Ascending aorta (tissue), 2 donors: ENCODE measurements at places on chromosomes 16 and 17. TPM values are rescaled to one million over a fixed set of nuclear protein-coding genes. Genes with fewer than 3 reads are reported as not detected.

PLK1 gene
- 35.2 TPM for total RNA-seq

SOX9 gene
- 2.4 TPM for total RNA-seq

ADAM11 gene
- not detected for total RNA-seq

SAMD14 gene
- total RNA-seq = 3.2 TPM

RDM1 gene
- not detected for total RNA-seq

CCL16 gene
- total RNA-seq = not detected

RPH3AL gene
- 44.2 TPM for total RNA-seq

KRT39 gene
- not detected for total RNA-seq

ACSM2A gene
- not detected for total RNA-seq

DNA sequence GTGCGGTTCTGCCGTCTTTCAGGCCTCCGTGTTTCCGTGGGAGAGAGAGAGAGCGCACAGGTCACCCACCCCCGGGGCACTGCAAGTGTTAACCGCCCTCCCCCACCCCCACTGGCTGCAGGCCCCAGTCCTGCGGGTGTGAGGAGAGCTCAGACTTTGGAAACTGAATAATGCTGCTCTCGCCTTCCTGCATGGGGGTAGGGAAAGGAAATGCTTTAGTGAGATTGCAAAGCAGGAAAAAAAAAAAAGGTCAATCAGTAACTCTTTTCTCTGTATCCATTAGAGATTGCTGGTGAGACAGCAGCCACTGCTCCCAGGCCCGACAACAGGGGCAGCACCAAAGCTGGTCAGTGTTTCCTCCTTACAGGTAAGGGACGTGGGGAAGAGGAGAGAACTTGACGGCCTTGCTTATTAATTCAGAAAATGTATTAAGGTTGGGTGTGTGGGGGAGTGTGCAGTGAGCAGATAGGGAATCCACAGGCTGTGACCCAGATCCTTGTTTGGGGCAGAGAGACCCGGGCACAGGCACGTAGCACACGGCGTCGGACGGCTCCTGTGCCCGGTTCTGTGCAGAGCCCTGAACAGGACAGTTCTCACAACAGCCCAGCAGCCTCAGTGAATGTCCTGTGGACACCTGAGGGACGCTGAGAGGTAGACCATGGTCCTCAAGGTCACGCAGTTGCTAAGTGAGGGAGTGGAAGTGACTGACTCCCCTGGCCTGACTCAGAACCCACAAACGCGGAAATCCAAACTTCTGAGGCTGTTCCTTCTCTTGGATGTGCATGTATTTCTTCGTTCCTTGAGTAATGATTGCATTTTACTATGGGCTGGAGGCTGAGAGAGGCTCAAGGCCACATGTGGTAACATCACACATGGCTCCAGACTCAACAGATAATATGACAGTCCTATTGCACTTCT is 156.5 kb downstream of the FOXL1 start:
- no peak for DNase-seq

- DNase-seq = no peak
These were observed at the start of gene ZNF629 for GRCh38 chr16:30786936-30787612. Gene ZNF629 (minus strand): TSS chr16:30787205. CDS start chr16:30784482, 2,723 bp downstream.

- no peak for DNase-seq
These were observed 23.6 kb downstream of the CIBAR2 start for GRCh38 chr16:85088570-85089199.

DNA sequence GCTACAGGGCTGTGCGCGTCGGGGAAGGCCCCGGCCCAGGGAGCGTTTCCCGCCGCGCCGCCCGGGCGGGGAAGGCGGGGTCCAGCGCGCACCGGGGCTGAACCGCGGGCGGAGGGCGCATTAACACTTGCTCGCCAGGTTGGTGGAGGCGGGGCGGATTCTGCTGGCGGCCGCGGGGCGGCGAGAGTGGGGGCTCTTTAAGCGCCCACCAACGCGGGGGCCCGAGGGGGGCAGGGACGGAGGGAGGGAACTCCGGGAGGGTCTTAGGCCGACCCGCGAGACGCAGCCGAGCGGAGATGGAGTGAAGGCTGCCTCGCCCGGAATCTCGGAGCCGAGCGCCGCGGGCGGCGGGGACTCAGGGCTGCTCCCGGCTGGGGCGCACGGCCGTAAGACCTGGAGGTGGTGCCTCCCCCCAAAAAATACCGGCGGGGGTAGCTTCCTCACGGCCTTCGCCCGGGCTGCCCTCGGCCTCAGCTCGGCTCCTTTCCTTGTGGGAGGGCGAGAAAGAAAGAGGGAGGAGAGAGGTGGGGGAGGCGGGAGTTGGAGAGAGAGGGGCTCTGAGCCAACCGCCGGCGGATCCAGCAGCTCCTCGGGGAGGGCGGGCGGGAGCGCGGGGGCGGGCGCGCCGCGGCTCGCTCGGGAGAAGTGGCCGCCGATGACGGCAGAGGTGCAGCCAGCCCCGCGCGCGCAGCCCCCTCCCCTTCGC is 415 bp upstream of the FOXF1 start:
- DNase-seq = no peak

DNA sequence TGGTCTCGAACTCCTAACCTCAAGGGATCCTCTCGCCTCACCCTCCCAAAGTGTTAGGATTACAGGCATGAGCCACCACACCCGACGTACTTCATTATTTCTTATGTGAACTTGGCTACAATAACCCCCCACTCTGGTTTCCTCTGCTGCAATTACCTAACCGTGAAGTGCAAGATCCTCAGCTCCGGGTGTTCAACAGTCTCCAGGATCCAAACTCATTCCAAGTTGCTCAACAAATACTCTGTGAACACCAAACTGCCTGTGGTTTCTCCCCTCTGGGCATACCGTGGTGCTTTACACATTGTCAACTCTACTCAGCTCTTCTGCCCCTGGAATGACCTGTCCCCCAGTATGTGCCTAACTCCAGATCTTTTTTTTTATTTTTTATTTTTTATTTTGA is 6.8 kb upstream of the SULT1A1 start:
- no peak for DNase-seq

DNA sequence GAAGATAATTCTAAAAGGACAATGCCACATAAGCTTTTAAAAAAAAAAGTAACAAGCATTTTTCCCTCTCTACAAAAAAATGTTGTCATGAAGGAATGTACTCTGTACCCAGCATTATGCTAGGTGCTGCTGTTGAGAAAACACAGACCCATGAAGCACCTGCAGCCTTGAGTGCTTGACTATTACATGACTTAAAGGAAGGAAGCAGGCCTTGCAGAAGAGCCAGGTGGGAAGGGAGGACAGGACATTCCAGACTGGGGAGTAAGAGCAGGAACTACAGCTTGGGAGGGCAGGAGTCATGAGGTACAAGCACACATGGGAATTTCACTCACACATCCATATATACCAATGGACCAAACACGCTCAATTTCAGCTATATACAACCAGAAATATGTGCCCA is 3.8 kb downstream of the MYO1D start:
- DNase-seq = no peak

DNA sequence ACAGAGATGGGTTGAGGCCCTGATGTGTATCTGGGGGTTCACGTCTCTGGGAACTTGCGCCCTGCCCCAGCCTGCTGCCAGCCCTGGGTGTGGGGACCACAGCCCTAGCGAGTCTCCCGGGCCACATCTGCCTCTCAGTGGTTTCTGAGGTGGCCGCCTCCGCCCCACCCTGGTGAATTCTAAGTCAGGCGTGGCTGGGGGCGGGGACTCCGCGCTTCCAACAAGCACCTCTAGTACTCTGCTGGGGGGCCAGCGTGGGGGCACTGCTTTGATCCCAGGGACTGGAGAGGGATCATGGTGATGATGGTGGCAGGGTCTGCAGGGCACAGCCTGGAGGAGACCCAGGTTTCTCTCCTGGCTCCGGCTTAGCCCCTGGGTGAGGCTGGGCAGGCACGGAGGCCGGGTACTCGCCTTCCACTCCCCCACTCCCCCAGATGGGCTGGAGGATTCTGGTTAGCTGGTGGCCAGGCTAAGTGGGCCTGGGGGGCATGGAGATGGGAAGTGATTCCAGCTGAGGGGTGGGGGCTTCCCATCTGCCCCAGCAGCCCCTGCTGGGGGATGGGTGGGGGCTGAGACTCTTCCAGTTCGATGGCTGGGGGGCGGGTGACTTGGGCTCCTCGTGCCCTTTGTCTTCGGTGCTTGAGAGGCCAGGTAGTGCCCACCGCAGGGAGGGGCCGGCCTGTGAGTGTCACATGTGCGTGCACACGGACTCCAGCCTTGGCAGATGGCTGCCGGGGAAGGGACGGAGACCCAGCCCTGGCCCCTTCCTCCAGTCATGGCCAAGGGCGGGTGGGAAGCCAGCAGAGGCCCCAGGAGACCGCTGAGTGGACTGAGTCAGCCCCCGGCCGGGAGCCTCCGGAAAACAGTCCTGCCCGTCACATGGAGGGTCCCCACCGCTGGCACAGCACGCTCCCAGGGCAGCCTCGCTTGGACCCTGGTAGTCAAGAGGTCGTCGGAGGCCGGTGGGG is 3.9 kb downstream of the GLIS2 start:
- DNase-seq = no peak

DNA sequence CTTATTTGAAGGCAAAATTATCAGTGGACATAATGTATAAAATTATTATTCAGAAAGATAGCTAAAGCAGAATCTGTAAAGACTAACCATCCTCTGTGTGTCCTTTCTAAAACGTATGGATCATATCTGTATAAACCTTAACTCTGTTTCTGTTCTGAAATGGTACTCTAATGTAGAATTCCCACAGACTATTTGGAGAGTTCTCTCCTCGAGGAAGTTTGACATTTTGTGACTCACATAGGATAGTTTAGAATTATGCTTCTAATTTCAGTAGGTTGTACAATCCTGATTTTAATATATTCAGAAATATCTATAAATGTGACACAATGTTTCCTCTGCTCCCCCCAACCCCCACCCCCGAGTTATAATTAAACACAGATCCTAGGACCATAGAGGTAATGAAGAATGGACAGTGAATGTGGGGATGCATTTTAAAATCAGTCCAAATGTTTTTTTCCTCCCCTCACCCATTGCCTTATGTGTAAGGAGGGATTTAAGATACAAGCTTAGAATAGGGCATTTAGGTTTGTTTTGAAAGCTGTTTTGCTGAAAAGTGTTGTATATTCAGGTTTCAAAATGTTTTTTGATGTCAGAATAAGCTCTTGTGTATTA is 66.8 kb downstream of the BCAS3 start:
- no peak for DNase-seq

GRCh38 chr16:57509231-57509923 is 23.1 kb upstream of the DOK4 start:
- no peak for DNase-seq

DNA sequence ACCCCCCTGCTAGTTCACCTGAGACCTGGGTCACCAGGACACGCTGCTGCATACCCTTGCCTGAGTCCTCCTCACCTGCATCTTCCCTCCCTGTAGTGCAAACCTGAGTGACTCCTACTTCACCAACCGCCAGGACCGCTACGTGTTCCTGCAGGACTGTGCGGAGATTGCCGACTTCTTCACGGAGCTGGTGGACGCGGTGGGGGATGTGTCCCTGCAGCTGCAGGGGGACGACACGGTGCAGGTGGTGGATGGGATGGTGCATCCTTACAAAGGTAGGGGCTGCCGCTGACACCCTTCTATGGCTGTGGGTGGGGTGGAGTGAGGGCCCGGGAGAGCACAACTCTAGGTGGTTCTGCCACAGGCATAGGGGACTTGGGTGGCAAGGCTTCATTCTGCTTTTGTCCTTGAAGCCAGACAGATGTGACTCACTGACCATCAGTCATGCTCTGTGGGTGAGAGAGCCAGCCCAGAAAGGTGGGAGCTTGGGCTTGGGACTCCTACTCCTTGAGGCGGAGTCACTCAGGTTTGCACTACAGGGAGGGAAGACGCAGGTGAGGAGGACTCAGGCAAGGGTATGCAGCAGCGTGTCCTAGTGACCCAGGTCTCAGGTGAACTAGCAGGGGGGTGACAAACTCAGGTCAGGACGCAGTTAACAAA is 22.3 kb downstream of the PGS1 start:
- no peak for DNase-seq

- DNase-seq = no peak
These were observed 116.0 kb upstream of the SOX9 start for GRCh38 chr17:72004611-72005331.

DNA sequence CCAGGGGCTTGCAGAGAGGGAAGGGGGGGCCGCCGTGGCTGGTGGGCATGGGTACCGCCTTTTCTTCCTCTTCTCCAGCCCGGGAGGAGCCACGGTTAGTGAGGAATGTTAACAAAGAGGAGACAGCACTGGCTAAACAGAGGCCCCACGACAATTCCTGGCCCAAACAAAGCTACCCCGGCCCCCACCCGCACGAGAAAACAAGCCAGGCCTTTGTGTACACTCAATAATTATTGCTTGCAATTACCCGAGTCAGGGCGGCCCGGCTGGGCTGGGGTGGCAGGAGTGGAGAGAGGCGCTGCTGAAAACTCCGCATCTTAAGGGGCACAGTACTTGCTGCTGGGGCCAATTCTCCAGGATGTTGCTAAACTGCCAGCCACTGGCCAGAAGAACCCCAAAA is 56.4 kb downstream of the IRX5 start:
- DNase-seq = no peak

GRCh38 chr17:76502341-76503211 is 1.4 kb upstream of the RHBDF2 start:
- no peak for DNase-seq

DNA sequence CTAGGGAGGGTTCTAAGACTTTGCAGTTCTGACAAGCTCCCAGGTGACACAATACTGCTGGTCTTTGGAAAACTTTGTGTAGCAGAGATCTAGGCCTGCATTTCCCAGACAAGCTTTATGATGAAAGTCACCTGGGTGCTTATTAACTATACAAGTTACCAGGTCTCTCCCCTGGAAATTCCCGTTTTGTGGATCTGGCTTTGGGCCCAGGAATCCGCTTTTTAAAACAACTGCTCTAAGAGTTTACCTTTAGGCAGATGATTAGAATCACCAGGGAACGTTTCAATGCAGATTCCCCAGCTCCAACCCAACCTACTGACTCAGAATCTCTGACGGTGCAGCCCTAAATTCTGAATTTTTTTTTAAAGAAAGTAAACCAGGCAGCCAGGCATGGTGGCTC is 36.3 kb downstream of the MYH3 start:
- DNase-seq = no peak

- peak; percentile 66 for DNase-seq
These were observed 13.1 kb downstream of the CORO7 start for GRCh38 chr16:4403133-4403949.

GRCh38 chr17:1522626-1523025 is 6.2 kb upstream of the INPP5K start:
- DNase-seq = no peak

DNA sequence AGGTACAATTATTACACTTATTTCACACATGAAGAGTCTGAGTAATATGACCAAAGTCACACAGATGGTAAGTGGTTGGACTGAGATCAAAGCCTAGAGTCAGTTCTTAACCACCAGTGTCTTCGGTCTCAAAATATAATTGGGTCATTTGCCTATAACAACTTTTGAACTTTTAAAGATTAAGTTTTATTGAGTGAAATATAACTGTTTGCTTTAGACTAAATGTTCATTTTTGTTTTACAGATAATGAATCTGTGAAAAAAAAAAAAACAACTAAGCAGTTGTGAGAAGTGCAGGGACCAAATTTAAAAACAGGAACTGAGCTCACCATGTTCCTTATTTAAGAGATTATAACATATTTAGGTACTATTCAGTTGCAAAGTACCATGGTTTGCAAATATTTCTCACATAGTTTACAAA is 150.1 kb downstream of the ITFG1 start:
- no peak for DNase-seq

- DNase-seq = no peak
These were observed 1344.4 kb downstream of the TP53TG3F start for GRCh38 chr16:34803683-34804416.

- DNase-seq = no peak
These were observed 302.7 kb upstream of the PMFBP1 start for GRCh38 chr16:72474501-72475123.

GRCh38 chr17:60573236-60574051 is 26.5 kb upstream of the PPM1D start:
- DNase-seq = peak; percentile 39

GRCh38 chr16:1579214-1579613 is 32.7 kb downstream of the IFT140 start:
- DNase-seq = no peak
